Anterior cingulate cortex (tissue), 58 donors: ENCODE measurements at places on chromosomes 12 and 14.

DNA sequence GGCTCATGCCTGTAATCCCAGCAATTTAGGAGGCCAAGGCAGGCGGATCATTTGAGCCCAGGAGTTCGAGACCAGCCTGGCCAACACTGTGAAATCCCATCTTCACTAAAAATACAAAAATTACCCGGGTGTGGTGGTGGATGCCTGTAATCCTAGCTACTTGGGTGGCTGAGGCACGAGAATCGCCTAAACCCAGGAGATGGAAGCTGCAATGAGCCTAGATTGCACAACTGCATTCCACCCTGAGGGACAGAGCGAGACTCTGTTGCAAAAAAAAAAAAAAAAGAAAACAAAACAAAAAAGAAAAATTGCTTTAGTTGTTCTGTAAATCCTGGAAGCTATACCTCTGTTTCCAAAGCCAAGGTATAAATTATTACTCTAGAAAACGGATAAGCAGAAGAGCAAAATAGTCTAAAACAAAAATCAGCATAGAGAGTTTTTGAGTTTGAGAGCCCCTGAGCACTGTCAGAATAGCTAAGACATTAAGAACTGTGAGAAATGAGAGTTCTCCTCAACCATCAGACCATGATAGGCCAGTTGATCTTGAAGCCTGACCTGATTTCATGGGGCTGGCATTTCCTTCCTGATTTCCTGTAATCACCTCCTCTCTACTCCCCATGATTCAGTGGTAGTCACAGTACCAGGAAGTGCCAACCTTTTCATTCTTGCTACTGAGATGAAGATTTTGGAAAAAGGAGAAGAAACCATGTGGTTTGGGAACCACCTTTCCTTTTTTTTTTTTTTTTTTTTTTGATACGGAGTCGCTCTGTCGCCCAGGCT, 31.7 kb downstream of the ATP2A2 start:
- no peak for DNase-seq

- DNase-seq, result no peak
Observed at GRCh38 chr12:122875590-122876220, 20.2 kb downstream of the VPS37B start.

- DNase-seq, result no peak
Observed at GRCh38 chr14:102580550-102581110, 11.8 kb upstream of the RCOR1 start.

- peak; percentile 62 for DNase-seq
Observed at GRCh38 chr12:123533672-123534643, at the start of gene RILPL1. Gene RILPL1, minus strand, starts transcription at chr12:123533719. Its CDS starts 237 bp downstream, at chr12:123533482.

GRCh38 chr14:77424862-77425261, 1.5 kb upstream of the NOXRED1 start:
- no peak for DNase-seq

GRCh38 chr14:54928216-54928615, 25.6 kb upstream of the GCH1 start:
- no peak for DNase-seq

- no peak for DNase-seq
Observed at GRCh38 chr14:76844223-76844622, 18.0 kb downstream of the LRRC74A start.

DNA sequence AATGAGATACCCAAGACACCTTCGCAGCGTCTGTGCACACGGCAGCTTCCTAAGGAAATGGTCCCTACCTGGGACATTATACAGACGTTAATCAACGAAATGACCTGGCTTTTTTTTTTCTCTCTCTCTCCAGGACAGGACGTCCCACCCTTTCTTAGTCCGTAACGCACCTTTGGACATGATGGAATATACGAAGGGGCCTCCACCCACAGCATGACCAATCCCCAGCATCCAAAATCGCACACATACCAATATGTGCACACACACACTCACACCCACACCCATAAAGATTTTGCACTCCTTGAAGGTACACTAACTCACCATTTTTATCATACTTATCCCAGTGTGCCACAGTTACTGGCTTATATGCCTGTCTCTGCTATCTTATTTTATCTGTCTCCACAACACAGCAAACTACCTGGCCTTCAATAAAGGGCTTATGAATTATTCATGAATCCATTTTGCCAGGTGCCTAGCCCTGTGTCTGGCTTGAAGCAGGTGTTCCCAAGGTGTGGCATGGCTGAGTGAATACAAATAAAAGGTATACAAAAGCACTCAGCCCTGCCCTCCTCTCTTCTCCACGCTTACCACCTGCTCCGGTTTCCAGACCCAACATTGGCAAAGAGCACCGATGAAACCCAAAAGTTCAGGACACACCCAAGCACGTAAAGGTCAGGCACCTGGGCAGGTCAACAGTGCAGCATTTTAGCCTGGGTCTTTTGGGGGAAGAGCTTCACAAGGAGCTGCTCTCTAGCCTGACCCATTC, 2.2 kb downstream of the SCNN1A start:
- DNase-seq, result no peak

DNA sequence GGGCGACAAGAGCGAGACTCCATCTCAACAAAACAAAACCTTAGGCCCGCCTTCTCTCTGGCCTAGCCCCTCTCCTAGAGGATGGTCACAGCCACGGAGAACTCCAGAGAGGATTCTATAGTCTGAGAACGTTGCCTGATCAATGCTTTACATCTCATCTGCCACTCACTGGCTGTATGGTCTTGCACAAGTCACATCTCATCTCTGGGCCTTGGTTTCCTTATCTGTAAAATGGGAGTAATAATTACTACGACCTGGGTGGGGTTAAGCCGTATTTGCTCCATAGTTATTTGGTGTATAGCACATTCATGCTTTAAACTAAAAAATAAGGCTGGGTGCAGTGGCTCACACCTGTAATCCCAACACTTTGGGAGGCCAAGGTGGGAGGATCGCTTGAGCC, 8.5 kb downstream of the TRPV4 start:
- DNase-seq, result no peak

DNA sequence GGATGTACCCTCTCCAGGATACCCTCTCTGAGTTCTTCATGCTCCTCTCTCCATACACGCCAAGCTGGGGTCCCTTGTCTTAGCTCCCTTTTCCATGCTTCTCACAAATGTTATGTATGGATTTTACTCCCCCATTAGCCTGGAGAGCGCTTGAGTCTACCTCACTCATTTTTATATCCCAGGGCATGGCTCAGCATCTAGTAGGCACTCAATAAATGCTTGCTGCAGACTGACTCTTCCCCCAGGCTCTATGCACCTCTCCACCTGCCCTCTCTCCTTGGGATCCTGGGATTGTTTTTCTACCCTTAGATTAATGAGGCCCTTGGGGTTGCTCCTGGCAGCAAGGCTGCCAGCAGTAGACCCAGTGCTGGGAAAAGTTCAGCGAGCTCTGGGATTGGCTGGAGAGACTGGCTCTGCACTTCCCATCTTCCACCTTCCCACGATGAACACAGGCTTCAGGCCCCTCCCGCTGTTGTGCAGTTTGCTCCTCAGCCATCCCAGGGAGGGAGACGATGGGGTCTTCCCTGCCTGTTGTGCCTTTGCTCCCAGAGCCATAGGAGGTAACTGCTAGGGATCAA, 2.2 kb downstream of the NRIP2 start:
- no peak for DNase-seq

GRCh38 chr12:7479771-7480170, 23.8 kb downstream of the CD163 start:
- no peak for DNase-seq

- peak; percentile 27 for DNase-seq
Observed at GRCh38 chr12:57069523-57069922, 9.1 kb downstream of the NEMP1 start.

DNA sequence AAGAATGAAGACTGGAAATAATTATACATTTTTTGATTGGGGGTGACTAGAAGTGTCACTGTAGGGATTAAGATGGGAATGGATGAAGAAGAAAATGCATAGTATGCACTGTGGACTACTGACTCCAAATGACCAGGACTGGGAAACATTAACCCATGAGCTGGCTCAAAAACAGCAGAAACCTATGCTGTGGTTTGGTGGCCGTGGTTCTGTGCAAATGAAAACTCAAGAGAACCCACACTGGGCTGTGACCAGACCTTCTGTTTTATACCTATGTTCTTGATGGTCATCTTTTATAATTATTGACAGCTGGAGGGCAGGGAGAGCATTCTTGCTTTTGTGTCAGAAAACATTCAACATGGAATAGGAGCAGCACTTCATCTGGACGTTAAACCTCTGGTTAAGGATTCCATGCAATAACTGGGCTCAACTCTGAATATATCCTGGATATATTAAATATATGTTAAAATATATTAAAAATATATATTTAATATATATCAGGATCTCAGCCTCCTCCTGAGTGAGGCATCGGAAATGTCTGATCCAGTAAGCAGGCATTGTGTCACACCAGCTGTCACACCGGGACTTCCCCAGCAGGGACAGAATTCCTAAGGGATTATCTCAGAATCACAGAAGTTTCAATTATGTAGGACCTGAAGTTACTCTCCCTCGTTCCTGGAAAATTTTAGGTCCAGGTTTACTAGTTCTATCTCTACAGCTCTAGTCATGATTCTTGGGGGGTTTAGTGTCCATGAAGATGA, 48.5 kb downstream of the BBS10 start:
- no peak for DNase-seq

DNA sequence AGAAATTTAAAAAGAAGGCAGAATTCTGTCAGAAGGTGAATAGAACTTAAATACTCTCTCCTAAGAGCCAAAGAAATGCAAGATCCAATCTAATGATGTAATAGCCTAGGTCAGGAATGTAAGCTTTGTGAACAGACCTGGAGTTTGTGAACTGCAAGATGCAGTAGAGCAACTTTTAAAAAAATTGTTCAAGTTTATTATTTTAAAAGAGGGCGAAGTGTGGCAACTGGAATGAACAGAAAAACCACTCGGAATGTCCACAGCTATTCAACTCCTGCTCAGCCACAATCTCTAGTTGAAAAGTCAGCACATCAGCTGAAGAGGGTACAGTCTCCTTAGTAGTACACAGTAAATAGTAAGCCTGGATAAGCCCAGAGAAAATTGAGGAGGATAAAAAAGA, 228.8 kb downstream of the PPFIA2 start:
- DNase-seq, result no peak

DNA sequence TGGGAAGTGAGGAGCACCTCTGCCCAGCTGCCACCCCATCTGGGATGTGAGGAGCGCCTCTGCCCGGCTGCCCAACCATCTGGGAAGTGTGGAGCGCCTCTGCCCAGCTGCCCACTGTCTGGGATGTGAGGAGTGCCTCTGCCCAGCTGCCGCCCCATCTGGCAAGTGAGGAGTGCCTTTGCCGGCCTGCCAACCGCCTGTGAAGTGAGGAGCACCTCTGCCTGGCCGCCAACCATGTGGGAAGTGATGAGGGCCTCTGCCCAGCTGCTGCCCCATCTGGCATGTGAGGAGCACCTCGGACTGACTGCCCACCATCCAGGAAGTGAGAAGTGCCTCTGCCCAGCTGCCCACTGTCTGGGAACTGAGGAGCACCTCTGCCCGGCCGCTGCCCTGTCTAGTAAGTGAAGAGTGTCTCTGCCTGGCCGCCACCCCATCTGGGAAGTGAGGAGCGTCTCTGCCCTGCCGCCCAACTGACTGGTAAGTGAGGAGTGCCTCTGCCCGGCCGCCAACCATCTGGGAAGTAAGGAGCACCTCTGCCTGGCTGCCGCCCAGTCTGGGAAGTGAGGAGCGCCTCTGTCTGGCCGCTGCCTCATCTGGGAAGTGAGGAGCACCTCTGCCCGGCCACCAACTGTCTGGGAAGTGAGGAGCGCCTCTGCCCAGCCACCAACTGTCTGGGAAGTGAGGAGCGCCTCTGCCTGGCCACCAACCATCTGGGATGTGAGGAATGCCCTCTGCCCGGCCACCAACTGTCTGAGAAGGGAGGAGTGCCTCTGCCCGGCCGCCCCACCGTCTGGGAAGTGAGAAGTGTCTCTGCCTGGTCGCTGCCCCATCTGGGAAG, 22.6 kb downstream of the FAR2 start:
- no peak for DNase-seq

DNA sequence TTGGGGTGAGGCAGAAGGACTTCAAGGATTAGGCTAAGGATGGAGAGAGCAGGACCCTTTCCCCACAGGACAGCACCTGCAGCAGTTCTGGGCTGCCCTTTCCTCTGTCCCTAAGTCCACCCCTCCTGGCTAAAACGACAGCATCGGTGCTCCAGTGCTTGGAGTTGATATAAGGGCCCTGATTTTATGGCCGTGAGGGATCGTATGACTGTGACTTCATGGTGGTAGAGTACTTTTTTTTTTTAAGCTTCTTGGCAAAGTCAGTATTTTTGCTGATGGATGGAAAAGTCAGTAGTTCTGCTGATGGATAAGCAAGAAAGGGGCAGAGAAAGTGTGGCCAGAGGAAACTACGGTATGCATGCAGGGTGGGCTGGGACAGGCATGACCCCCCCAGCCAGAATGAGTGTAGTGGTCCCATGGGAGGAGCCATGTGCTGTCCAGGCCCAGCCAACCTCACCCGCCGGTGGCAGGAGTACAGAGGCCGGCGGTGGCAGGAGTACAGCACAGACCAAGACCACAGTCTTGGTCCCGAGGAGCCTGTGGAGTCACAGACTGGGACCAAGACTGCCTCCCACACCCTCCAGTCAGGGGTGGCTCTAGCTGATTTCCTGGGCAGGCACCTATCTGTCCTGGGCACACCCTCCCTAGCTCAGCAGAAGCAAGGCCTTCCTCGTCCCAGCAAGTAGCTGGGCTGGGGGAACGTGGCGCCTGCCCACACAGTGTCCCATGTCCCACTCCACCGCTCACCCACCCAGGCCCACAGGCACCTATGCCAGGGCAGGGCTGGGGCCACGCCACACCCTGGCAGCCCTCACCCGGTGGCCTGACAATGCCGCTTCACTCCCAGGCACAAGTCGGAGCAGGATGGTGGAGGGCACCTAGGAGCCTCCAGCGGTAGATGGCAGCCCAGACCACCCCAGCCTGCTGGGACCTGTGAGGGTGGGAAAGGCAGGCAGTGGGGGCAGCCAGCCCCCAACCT, 46.3 kb downstream of the CCDC88C start:
- no peak for DNase-seq

GRCh38 chr14:99548255-99548654, 55.8 kb downstream of the CCDC85C start:
- no peak for DNase-seq

- DNase-seq, result peak; percentile 63
Observed at GRCh38 chr14:90567991-90568390, 171.2 kb downstream of the CALM1 start.

- no peak for DNase-seq
Observed at GRCh38 chr12:51793201-51793600, 55.3 kb downstream of the FIGNL2 start.

- DNase-seq, result no peak
Observed at GRCh38 chr14:84273181-84273580, 1256.8 kb upstream of the FLRT2 start.

DNA sequence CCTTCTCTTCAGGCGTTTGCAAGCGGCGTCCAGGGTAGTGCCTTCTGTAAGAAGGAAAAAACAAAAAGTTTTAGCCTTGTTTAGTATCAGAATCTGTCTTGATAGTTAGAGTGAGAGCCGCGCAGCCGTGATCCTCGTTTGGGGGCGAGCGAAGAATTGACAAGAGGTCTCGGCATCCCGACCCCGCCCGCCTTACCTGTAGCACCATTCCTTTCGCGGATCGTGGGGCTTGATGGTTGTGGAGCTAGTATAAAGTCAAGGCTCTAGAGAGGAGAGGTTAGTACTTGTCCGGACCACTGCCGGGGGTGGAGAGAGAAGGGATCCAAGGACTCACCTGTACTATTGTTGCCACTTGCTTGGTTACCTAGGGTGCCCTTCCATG, 494 bp downstream of the TMTC3 start:
- no peak for DNase-seq
